ENCODE measurements at places on chromosomes 7 and 10.
A peak's percentile ranks its signal among the peaks of the same experiment; 100 is the strongest.

GRCh38 chr10:28468707-28469483, 64.0 kb upstream of the WAC start:
- DNase-seq = no peak

GRCh38 chr10:5629303-5630111, 36.9 kb downstream of the ASB13 start:
- peak; percentile 82 for DNase-seq

GRCh38 chr7:43491984-43492383, 90.9 kb upstream of the STK17A start:
- DNase-seq = peak; percentile 75

DNA sequence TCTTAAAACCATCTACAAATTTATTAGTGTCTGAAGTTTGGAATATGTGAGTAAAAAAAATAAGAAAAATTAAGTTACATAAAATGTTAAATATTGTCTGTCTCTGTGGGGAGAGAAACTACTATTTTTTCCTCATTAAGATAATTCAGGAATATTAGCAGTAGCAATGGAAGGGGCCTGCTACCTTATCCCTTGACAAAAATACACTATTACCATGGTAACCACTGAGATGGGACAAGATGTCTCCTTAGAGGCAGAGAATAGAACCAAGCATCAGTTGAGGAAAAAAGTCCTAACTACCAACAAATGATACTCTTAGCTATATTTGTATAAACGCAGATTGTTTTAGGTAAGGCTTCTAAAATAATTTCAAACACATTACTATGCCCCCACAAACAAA, 150.7 kb upstream of the LSM8 start:
- no peak for DNase-seq

- no peak for DNase-seq
Observed at GRCh38 chr7:105779856-105780780, 96.3 kb downstream of the ATXN7L1 start.

DNA sequence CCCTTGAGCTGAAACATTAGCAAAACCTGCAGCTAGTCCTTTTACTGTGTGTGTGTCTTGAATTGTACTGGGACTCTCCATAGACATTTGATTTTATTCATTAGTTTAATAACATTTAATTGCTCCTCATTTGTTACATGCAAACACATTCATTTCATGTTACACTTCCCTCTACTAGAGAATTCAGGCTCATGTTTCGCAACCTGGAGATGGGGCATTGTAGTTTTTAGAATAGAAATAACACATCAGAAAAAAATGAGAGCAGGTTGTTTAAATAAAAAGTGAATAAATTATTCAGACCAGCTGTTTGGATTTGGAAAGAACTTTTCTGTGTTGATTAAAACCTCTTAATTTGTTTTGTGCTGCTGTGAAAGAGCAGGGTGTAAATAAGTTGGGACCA, 243.9 kb downstream of the ETV1 start:
- DNase-seq = no peak

- no peak for DNase-seq
Observed at GRCh38 chr7:6305330-6305729, 32.9 kb upstream of the CYTH3 start.

- DNase-seq = no peak
Observed at GRCh38 chr7:45100761-45101480, 10.6 kb downstream of the TBRG4 start.

- DNase-seq = no peak
Observed at GRCh38 chr7:90312745-90313144, 8.4 kb downstream of the FAM237B start.

- no peak for DNase-seq
Observed at GRCh38 chr10:4216726-4217125, 431.7 kb upstream of the KLF6 start.

DNA sequence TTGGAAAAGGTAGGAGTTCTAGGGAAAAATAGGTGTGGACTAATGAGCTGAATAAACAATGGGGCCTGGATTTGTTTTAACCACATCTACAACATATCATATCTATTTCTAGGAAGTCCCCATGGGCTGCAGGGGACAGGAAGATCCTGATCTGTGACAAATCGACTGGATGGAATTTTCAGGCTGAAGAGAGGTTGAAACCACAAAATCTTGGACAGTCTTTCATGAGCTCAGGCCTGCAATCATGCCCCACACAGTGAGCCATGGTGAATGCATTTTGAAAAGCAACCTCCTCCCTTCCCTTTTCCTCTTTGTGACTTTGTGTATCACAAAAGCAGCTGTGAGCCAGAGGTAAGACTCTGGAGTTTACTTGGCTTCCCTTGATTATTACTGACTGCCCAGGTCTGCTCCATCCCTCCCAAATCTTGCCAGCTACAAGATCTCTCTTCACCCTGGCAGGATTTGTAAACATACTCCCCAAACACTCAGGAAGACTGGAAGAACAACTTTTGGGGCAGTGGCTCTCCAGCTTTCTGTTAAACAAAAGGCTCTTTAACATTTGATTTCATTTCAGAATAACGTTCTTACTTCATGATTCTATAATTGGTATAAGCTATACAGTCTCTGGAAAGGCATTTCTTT, 66.4 kb downstream of the ASAH2B start:
- DNase-seq = no peak

DNA sequence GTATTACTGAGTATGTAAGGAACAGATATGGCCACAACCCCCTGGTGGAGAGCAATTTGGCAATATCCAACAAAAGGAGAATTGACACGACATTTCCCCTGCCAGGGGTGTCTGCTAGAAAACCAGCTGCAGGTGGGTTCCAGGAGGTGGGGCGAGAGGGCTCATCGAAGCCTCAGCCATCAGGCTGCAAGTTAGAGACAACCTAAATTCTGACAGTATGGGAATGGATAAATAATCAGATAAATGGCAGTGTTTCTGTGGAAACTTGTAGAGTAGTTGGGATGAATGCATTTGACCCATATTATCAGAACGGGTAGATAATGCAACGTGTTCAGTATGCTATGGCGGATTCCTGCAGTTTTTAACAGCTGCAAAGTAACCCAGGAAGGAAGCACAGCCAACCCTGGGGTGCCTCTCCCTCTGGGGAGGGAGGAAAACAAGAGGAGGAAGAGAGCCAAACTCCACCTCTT, 3.5 kb downstream of the TMEM273 start:
- no peak for DNase-seq

DNA sequence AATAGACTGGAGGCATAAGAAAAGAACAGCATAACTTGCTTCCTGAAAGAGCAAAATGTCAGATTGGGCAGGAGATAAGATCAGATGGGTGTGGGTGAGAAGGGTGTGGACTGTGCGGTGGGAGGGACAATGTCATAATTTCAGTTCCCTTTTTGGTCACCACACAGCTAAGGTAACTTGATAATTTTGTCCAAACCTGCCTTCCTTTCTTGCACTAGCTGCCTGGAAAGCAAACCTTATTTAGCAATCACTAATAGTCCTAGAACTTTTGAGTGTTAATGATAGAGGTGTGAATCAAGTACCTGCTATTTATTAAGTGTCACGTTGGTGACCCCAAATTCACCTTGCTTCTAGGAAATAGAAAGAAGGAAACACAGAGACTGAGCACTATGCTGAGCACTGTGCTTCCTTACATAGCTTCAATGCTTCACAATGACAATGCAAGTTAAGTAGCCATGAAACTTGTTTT, 72.4 kb upstream of the SP4 start:
- DNase-seq = no peak

DNA sequence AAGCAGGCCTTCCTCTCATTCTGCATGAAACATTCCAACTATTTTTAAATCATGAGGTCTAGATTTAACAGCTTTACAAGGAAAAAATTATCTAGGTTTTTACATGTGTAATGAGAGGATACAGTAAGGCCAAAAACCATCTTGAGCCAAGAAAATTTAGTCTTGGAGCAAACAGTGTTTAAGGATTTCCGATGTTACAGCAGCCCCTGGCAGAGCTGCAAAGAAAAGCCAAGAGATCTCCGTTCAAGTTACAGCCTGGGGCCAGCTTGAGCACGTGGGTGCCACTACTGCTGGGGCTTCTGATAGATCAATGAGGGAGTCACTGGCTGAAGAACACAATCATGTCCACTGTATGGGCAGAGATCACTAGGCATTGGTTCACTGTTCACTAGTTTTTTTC, 156.2 kb downstream of the EVX1 start:
- DNase-seq = no peak

GRCh38 chr10:132102071-132102716, 36.4 kb downstream of the JAKMIP3 start:
- DNase-seq = peak; percentile 73

DNA sequence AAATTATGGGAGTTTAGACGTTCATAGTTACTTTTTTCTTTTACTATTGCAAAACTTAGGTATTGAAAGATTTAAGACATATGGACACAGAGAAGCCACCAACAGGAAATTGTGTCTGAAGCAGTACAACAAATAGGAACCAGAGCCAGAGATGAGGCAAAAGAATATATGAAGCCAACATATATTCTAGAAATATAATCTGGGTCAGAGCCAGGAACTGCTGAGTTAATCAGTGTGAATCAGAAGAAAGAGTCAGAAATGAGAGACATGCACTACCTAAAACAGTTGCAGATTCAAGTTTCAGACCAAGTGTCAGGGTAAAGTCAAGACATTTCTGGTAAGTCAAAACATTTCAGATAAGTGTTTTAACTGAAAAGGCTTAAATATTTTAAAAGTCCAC, 67.7 kb downstream of the DGKB start:
- DNase-seq = no peak

DNA sequence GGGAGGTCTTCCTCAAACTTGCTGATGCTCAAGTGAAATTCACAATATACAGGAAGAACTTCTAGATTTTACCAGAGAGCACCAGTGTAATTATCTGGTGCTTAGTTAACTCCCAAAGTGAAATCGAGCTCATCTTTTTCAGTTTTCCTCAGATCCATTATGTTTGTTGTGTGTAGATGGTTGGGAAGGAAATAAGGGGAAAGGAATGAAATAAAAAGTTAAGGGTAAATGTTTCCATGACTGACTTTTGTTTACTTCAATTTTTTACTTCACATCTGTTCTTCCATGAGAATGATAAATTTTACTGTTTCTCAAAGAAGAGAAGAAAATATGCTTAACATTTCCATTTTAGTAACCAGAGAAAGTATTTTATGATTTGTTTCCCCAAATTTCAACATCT, 21.3 kb downstream of the FAM107B start:
- peak; percentile 19 for DNase-seq

- DNase-seq = no peak
Observed at GRCh38 chr10:99303899-99304861, 25.0 kb upstream of the CNNM1 start.

GRCh38 chr10:100715445-100716385, 29.7 kb upstream of the PAX2 start:
- peak; percentile 89 for DNase-seq

DNA sequence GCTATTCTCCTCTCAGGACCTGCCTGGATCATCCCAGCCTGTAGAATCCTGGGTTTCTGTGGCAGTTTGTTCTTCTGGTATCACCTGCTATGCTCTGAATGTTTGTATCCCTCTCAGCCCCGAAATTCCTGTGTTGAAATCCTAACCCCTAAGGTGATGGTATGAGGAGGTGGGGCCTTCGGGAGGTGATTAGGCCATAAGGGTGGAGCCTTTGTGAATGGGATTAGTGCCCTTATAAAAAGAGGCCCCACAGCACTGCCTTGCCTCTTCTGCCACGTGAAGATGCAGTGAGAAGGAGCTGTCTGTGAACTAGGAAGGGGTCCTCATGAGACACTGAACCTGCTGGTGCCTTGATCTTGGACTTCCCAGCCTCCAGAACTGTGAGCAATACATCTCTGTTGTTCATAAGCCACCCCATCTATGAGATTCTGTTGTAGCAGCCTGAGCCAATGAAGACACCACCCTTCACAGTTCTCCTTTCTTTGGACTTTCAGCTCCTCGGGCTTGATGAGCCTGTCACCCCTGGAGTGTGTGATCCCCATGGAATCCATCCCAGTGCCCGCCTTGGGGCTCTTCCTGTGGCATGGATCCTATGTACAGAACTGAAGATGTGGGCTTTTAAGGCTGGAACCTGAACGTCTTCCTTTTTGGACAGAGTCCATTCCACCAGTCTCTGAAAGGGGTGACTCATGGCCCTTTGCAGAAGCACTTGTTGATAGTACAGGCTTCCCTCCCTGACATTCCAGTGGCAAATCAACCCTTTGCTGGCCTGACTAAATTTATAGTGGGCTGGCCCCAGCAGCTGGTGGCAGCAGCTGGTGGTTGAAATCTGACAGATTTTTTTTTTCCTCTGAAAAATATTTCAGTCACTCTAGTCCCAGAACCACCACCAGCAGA, 138.0 kb downstream of the TACC2 start:
- DNase-seq = peak; percentile 93

- peak; percentile 85 for DNase-seq
Observed at GRCh38 chr7:5780801-5781496, 514 bp downstream of the RNF216 start.

DNA sequence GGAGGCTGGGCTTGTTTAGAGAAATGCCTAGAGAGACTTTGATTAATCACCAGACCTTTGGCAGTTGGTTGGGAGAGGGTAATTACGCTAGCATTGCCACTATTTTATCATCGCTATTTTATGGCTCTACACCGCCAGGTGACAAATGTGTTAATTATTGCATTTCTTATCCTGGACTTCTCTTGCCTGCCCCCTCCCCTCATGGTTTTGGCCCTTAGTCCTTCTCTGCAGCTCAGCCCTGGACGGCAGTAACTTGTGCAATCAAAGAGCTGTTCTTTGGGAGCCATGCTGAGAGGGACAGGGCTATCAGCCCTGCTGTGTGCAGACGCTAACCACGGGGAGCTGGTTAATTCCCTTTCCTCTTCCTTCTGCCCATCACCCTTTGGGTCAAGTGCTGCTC, 585.0 kb downstream of the AUTS2 start:
- no peak for DNase-seq

- DNase-seq = peak; percentile 89
Observed at GRCh38 chr10:29691564-29692072, 56.8 kb upstream of the SVIL start.

GRCh38 chr7:137371616-137372015, 28.1 kb upstream of the PTN start:
- no peak for DNase-seq

- DNase-seq = no peak
Observed at GRCh38 chr7:83355143-83355542, 192.5 kb upstream of the PCLO start.

- DNase-seq = no peak
Observed at GRCh38 chr7:30200591-30200990, 65.8 kb downstream of the MTURN start.

GRCh38 chr7:12653518-12653917, 33.9 kb upstream of the ARL4A start:
- peak; percentile 43 for DNase-seq
